Frontal cortex (tissue), 4 donors: ENCODE measurements at places on chromosomes 3 and 15.

DNA sequence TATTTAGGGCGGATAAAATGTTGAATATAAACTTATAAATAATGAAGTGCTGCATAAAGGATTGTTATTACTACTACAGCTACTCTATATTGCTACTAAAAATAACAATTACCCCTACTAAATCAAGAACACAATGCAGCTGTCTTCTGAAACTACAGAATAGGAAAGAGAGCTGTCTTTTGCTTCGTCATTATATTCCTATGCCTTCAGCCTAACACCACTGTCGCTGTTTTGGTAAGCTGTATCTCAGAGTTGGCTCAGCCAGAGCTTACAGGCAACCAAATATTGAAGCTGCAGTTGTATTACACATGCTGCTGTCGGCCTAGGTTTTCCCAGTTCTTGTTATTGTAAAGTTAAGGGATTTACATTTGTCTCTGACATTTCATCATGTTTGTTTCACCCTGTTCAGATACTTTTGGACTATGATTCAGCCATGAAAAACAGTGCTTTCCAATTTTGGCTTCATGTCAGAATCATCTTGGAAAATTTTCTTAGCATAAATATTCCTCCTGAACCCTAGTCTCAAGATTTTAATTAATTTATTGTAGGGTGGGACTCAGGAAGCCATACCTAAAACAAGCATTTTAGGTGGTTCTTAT lies 31.3 kb upstream of the LPP start:
- DNase-seq, result no peak

GRCh38 chr3:85725809-85726208 lies 767.0 kb downstream of the CADM2 start:
- no peak for DNase-seq

DNA sequence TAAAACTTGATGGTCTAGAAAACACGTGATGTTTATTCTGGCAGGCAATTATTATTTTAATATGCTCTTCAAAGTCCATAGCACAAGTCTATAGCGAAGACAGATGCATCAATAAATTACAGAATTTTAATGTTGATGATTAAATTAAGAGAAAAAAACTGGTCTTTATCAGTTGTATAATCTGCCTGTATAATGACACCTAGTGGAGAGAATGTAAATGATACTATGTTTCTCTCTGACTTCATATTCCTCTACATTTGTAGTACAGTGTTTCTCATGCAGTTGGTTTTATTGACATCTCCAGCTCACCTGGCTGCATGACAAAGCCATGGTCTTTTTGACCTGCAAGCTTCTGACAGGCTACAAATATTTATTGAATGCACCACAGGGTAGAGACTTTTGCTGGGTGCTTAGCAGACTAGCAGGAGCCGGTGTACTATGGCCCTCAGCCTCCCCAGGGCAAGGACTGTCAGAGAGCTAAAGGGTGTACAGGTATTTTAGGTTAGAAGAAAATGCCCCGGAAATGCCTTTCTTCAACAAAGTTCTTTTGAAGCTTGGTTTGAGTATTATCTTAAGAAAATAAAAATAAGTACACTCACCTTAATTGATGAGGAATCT lies 289.9 kb downstream of the GAP43 start:
- DNase-seq, result no peak

DNA sequence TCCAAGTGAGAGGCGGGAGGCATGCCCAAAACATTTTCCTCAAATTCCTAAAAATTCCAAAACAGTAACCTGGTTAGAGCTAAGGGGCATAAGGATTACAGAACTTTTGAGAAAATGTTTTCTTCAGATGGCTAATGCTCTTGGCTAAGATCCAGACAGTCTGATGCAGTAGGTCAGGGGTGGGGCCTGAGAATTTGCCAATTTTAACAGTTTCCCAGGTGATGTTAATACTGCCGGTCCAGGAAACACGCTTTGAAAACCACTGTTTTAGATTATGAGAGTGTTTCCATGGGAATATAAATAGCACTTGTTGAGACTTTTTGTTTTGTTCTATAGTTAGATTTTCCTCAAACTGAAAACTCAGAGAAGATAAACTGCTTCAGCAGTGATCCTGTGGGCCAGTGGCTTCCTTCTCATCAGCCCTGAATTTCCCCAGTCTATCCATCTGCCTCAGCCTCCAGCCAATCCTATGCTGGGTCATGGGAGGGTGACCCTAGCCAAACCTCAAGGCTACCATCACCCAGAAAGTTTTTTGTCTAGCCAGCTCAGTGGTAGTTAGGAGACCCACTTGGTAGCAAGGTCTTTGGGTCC lies 71.6 kb upstream of the ACP3 start:
- no peak for DNase-seq

DNA sequence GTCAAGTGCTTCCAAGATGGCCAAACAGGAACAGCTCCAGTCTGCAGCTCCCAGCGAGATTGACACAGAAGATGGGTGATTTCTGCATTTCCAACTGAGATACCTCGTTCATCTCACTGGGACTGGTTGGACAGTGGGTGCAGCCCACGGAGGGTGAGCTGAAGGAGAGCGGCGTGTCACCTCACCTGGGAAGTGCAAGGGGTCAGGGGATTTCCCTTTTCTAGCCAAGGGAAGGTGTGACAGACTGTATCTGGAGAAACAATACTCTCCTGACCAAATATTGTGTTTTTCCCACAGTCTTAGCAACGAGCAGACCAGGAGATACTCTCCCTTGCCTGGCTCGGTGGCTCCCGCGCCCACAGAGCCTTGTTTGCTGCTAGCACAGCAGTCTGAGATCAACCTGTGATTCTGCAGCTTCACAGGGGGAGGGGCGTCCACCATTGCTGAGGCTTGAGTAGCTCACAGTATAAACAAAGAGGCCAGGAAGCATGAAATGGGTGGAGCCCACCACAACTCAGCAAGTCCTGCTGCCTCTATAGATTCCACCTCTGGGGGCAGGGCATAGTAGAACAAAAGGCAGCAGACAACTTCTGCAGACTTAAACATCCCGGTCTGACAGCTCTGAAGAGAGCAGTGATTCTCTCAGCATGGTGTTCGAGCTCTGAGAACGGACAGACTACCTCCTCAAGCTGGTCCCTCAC lies 293.5 kb upstream of the SUCLG2 start:
- no peak for DNase-seq

- DNase-seq, result no peak
These were observed 216.6 kb upstream of the PRICKLE2 start for GRCh38 chr3:64441861-64442260.

- DNase-seq, result no peak
These were observed 32.9 kb downstream of the MTHFS start for GRCh38 chr15:79863886-79864285.

- no peak for DNase-seq
These were observed 1008.8 kb downstream of the ROBO2 start for GRCh38 chr3:78048698-78049097.

GRCh38 chr15:67761343-67761742 lies 64.0 kb upstream of the SKOR1 start:
- no peak for DNase-seq

GRCh38 chr3:37709946-37710640 lies 151.6 kb upstream of the CTDSPL start:
- no peak for DNase-seq

DNA sequence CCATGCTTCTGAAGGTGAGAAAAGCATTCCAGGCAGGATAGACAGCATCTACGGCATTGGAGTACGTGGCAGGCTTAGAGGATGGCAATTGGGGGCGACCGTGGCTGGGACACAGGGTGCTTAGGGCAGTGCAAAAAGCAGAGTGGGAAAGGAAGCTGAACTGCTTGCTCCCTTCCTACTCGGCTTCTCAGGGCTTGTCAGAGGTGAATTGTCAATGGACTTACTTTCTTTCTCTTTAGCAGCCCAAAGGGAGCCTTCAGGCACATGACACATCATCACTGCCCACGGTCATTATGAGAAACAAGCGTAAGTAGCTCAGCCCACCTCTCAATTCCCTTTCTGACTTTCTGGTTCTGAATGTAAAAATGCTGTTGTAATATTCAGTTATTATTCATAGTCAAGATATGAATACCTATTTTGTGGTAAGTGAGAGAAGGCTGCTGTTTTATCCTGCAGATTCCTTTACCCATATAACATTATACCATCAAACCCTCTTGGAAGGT lies 84.3 kb downstream of the KLHL25 start:
- DNase-seq, result no peak

DNA sequence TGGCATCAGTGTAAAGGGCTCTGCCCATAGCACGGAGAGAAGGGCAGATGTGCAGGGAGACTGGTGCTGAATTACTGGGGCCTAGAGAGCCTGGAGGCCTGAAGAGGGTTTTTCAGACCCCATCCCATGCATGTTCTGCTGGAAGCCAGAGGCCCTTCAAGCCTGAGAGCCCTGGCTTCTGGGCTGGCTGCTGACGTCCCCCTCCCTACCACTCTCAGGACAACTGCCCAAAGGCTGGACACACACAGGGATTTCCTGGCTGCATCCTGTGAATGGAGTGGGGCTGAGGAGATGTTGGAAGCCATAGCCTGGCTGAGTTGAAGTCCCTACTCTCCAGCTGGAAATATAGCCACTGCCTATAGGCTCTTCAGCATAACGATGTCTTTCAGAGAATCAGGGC lies 16.9 kb upstream of the DOCK3 start:
- no peak for DNase-seq

DNA sequence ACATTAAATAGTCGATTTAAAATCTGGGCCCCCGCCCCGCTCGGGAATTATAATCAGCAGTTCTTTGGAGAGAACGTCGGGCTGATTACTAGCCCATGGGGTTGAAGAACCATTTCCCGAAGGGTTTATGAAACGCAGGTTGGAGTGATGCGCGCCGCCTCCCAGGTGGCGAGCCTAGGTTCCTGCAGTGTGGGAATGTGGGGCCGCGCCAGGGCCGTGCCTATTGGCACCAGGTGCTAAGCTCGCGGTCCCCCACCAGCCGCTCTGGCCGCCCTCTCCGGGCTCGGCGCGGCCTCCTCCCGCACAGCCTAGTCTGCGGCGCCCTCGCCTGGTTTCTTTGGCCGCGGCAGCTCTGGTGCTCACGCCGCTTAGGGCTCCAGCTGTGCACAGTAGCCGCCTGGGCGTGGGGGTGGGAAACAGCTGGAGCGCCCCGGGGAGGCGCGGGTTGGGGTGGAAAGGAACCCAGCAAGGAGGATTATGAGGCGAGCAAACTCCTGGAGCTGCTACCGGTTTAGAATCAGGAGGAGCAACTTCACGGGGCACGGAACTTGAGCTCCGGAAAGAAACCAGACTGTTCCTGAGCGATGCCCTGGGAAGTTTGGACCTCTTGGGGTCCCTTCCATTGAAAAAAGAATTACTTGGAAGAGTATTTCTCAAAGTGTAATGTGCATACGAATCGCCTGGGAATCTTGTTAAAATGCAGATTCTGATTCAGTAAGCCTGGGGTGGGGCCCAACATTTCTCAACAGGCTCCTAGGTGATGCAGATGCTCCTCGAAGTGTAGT lies 5.6 kb upstream of the MECOM start:
- peak; percentile 68 for DNase-seq

GRCh38 chr15:72754096-72754495 lies 29.5 kb downstream of the ADPGK start:
- no peak for DNase-seq

GRCh38 chr3:37594873-37595783 lies 266.6 kb upstream of the CTDSPL start:
- DNase-seq, result no peak
